ENCODE measurements at places on chromosomes 5 and 9.

DNA sequence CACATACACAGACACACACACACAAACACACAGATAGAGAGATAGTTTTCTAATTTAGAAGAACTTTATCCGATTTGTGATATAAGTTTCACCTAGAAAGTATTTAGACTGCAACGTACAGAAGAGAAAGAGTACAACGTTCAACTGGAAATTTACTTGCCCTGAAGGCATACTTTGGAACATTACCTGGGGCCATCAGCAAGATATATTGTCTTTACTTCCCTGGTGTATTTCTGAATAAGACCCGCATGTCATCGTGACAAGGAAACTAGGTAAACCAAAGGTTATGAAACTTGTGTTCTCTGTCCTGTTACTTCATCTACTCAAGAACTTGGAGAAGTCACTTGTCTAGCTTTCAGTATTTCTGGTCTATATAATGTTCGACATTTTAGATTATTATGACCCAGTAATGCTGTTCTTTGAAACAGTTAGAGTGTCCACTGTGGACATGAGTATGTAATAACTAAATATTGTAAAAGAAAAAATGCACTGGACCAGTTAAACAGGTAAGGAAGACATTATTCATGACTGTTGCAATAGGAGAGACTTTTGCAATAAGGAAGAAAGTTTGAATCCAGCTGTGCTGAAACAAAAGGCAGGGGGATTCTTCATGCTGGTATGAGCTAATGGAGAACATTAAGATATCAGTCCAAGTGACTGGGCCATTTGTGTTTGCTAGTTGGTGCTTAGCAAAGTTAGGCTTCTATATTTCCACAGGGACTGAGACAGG, 1791.1 kb downstream of the MAT2B start:
- DNase-seq, result no peak

DNA sequence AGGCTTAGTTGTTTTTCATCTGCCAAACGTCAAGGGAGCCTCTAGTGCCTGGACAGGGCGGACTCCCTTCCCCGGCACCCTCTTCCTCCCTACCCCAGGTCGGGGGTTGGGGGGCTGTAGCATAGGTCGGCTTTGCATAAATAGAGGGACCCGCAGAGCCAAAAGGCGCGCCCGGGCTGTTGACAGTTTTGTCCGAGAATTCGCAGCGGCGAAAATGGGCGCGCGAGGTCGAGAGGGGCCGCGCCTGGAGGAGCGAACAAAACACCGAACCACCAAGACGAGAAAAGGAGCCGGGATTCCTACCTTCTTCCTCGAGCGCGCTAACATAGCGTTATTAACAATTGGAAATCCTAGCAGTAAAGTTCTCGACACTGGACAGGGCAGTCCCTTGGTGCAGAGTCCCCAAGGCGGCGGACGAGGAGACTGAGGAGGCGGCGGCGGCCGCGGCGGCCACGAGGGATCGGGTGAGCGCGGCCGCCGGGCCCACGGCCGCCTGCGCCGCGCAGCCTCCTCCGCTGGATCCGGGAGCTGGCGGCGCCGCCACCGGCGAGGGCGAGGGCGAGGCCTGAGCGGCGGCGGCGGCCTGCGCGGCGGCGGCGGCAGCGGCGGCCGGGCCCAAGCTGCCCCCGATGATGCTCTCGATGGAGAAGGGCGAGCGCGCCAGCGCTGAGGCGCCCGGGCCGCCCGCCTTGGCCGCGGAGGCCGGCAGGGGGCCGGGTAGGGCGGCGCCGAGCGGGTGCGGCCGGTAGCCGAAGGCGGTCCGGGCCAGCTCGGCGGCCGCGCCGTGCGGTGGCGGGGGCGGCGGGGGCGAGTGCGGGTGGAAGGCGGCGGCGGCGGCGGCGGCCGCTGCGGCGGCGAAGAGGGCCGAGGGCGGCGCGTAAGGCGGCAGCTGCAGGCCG, 1.7 kb downstream of the FOXD1 start:
- DNase-seq, result no peak

DNA sequence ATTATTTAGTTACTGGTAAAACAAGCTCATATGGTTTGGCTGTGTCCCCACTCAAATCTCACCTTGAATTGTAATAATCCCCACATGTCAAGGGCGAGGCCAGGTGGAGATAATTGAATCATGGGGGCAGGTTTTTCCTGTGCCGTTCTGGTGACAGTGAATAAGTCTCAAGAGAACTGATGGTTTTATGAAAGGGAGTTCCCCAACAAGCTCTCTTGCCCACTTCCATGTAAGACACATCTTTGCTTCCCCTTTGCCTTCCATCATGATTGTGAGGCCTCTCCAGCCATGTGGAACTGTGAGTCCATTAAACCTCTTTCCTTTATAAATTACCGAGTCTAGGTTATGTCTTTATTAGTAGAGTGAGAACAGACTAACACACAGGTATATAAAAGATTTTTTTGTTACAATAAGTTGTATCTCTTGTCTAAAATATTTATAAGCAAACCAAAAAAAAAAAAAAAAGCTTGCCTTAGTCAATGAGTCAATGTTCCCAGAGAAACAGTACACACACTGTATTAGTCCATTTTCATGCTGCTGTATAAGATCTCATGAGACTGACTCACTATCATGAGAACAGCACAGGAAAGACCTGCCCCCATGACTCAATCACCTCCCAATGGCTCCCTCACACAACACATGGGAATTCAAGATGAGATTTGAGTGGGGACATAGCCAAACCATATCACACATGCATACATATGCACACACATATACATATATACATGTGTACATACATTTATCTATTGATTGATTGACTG, 138.3 kb downstream of the BASP1 start:
- DNase-seq, result no peak

DNA sequence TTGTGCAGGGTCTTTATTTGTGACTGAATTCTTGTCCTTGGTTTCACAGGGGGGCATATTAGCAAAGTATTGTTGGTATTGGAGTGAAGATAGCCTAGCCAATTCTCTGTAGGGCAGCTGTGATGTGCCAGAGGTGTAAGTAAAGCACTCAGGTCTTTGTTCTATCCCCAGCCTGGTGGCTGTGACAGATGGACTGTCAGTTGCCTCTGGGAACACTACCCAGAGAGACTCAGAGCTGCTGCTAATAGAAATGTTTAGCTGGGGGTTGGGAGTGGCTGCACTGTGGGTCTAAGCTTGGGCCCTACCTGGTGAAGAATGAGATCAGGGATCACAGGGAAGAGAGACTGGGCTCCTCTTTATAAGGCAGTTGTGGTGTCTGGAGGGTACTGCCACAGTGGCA, 1006.5 kb upstream of the TYRP1 start:
- DNase-seq, result no peak

- DNase-seq, result no peak
These were observed 82.9 kb downstream of the FEM1C start for GRCh38 chr5:115461506-115462290.

- DNase-seq, result no peak
These were observed 291.3 kb downstream of the FBXL7 start for GRCh38 chr5:15791274-15791673.

GRCh38 chr5:67431191-67431590, 234.6 kb upstream of the CD180 start:
- no peak for DNase-seq

- DNase-seq, result no peak
These were observed 51.9 kb upstream of the BOD1 start for GRCh38 chr5:173668245-173668800.

GRCh38 chr9:117783828-117784227, 79.6 kb downstream of the TLR4 start:
- no peak for DNase-seq

DNA sequence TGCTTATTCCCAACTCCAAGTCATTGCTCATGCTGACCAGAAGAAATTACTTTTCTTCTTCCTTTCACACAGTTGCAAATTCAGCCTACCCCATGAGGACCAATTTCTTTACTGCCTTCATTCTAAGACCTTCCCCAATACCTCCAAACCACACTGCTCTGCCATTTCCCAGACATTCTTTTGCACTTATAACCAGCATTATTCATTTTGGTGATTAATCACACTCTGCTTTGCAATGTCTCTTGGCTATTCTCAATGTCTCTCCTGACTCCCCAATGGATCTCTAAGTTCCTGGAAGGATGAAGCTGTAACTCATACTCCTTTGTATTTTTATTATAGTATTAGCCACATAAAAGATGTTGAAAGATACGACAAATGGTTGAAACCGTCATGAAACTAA, 105.7 kb upstream of the RANBP3L start:
- DNase-seq, result no peak

- no peak for DNase-seq
These were observed 126.1 kb downstream of the ESM1 start for GRCh38 chr5:54859316-54859715.

- no peak for DNase-seq
These were observed 30.0 kb downstream of the TRIP13 start for GRCh38 chr5:922436-923280.

GRCh38 chr5:141821430-141821925, 56.7 kb downstream of the PCDH1 start:
- no peak for DNase-seq

GRCh38 chr5:10675177-10675700, 85.8 kb downstream of the DAP start:
- no peak for DNase-seq

- DNase-seq, result no peak
These were observed 36.7 kb downstream of the HRH2 start for GRCh38 chr5:175694371-175695160.
